CD4-positive, alpha-beta T cell treated with Interleukin-1 beta for 1 hour (primary cell): ENCODE measurements at places on chromosomes 3 and 15.

DNA sequence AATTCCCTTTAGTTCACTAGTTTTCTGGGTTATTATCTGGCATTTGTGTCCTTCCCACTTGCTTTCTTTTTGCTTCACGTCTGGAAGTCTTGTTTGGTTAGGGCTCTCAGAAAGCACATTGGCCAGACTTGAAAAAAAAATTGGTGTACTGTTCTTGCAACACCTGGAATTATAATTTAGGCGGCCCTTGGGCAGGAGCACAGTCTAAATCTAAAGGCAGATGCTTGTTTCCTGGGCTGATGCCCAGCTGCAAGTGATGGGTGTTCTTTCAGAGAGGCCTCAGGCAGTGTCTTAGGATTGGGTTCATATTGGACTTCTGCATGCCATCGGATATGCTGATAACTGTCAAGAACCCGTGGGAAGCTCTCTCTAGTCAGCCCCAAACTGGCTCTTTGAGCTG is 521.5 kb downstream of the PDCD6IP start:
- no peak for DNase-seq

DNA sequence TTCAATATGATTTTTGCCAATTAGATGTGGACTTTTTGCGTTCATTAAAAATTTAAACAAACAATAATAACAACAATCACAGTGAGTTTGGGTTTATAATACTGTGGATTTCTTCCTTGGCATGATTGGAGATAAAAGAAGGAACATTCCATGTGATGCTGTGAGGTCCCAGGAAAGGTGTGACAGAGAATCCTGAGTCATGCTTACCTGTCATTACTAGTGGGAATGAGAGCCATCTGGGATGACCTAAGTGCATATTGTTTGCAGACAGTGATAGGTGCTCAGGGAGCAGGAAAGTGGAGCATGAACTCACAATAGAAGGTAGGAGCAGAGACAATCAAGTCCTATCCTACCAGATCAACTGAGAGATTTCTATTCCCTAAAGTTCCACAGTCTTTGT is 766.5 kb upstream of the CFAP20DC start:
- DNase-seq: no peak

DNA sequence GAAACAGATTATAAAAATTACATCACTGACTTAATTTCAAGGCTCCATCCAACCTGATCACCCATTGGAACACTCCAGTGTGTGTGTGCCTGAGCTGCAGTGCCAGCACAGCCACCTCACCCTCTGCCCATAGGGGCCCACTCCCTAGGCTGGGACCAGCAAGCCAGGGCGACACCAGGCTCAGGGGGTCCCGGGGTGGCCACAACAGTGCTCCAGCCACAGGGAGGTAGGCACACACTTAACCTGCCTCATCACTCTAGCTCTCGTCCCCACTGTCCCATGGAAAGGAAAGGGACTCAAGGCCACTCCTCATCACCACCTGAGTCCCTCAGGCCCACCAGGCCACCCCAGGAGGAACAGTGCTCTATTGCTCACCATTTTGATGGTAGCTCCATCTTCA is 24.9 kb downstream of the ZXDC start:
- no peak for DNase-seq

GRCh38 chr15:28929200-28929599 is 43.4 kb downstream of the APBA2 start:
- DNase-seq: no peak

GRCh38 chr3:63896332-63897030 is 15.7 kb downstream of the SCAANT1 start:
- no peak for DNase-seq

GRCh38 chr3:16199769-16200168 is 25.3 kb downstream of the GALNT15 start:
- no peak for DNase-seq

DNA sequence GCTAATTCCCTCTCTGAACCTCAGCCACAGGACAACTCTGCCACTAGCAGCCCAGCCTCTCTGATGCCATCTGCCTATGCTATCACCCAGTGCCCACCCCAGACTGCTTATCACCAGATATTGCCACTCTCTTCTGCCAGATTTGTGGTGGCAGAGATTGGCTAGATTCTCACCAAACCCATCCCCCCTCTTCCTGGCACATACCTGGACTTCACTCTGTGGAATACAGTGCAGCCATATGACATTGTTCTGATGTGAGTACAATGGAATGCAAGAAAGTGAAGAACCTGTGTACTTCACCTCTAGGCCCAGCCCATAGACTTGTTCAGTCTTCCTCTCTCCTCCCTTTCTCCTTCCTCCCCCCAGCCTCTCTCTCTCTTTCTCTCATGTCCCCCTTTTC is 46.9 kb upstream of the NTRK3 start:
- no peak for DNase-seq

- no peak for DNase-seq
Observed at GRCh38 chr15:96232335-96232734, 98.2 kb upstream of the NR2F2 start.
